Bronchial smooth muscle cell (primary cell): ENCODE measurements at places on chromosomes 3 and 15. TPM values are rescaled to one million over a fixed set of nuclear protein-coding genes. Genes with fewer than 3 reads are reported as not detected.

The HRG gene
- total RNA-seq, result not detected in 2 replicates

The SETD2 gene
- 21.4 and 23.8 TPM in 2 replicates for total RNA-seq

The PDZRN3 gene
- 33.9 and 52.5 TPM in 2 replicates for total RNA-seq

The MCF2L2 gene
- total RNA-seq, result 0.09 and 0.32 TPM in 2 replicates

The DISP2 gene
- under 0.01 and 0.16 TPM in 2 replicates for total RNA-seq

The UROC1 gene
- total RNA-seq, result not detected in 2 replicates

The BNC1 gene
- 1.7 and 4.3 TPM in 2 replicates for total RNA-seq

The MITF gene
- total RNA-seq, result 16.2 and 16.7 TPM in 2 replicates

The SLC12A1 gene
- total RNA-seq, result under 0.01 TPM in 1 of 2 replicates, not detected in the other

The HDC gene
- not detected in 2 replicates for total RNA-seq

The TEX9 gene
- 3.5 and 4.6 TPM in 2 replicates for total RNA-seq
